Activated B cell treated with CpG ODN at 0.5 μM for 24 hours (primary cell): ENCODE measurements at places on chromosomes 11 and 22. TPM values are rescaled to one million over a fixed set of nuclear protein-coding genes. Genes with fewer than 3 reads are reported as not detected.

The TSPAN32 gene
- 6.8 and 7.3 TPM in 2 replicates for total RNA-seq

The EFCAB6 gene
- 0.46 TPM in 1 of 2 replicates, not detected in the other for total RNA-seq

The CARNS1 gene
- 5.7 and 6.3 TPM in 2 replicates for total RNA-seq

The MYO18B gene
- total RNA-seq: 0.12 and 0.27 TPM in 2 replicates

The RAC2 gene
- total RNA-seq: 518 and 557 TPM in 2 replicates

The OR5AL1 gene
- total RNA-seq: not detected in 2 replicates

The ZBED5 gene
- 111 and 116 TPM in 2 replicates for total RNA-seq

The PHOX2A gene
- total RNA-seq: not detected in 2 replicates
